CD14-positive monocyte (primary cell): ENCODE measurements at places on chromosomes 6 and 20.

- DNase-seq, result no peak
Measured at GRCh38 chr20:41425180-41425884, 58.7 kb upstream of the EMILIN3 start.

DNA sequence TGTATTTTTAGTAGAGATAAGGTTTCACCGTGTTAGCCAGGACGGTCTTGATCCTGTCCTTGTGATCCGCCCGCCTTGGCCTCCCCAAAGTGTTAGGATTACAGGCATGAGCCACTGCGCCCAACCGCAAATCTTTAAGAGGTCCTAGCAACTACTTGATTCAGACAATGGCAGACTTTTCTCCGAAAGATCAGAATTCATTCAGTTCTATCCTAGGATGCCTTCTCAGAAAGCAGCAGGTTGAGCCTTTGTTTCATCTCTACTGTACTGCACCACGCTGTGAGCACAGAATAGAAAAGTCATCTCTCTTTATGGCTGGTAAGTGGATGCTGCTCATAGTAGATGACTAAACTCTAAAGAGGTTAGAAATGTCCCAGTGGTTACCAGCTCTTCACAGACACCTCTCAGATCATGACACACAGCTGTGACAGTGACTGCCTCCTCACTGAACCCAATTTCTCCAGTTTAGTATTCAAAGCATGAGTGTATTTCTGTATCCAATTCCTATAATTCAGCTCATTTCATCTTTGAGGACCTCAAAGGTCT, 6.0 kb upstream of the HSF2 start:
- no peak for DNase-seq

GRCh38 chr6:34705241-34705640, 8.7 kb upstream of the ILRUN start:
- DNase-seq, result no peak

DNA sequence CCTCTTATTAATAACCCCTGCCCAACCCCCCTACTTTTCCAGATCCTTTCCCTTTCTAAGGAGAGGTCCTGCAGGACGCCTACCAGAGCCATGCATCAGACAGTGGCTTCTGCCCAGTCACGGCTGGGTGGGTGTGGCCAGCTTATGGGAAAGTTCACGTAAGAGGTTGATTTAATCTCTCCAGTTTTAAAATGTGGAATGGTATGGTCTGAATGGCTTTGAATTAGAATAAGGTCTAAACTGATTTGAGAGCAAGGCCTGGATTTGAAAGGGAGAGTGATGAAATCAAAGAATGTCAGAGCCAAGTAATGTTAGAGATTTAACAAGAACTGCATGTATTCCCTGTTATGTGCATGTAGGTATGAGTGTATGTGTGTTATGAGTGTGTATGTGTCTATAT, 275.7 kb downstream of the PAX1 start:
- DNase-seq, result no peak

DNA sequence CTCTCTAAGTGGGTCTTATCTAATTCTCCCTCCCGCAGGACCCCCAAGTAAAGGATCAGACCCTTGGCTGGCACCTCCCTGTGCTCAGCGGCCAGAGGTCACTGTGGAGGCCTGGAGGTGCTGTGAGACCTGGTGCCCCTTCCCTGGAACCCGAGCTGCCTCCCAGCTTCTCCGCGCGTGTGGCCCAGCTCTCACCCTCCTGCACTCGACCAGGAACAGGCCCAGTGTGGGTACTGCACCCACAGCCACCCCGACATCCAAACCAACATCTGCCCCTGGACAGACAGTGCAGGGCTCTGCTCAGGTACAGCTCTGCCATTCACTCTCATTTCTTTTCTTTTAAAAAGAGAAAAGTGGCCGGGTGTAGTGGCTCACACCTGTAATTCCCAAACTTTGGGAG, 42.4 kb downstream of the TMEM242 start:
- no peak for DNase-seq

DNA sequence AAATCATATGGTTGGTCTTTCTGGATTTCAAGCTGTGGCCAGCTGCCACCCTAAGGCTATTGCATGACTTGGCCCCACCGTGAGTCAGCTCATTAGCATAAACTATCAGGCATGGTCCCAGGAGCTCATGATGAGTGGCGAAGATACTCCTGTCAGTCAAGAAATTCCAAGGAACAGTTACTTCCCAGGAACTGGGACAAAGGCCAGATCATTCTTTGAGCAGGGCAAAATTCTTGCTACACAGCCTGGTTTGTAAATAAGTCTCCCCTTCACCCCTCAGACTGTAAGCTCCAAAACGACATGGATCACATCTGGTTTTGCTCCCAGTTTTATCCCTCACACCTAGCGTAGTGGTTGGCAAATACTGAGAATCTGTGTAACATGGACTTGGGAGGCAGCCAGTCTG, 33.0 kb upstream of the KIAA1586 start:
- no peak for DNase-seq

DNA sequence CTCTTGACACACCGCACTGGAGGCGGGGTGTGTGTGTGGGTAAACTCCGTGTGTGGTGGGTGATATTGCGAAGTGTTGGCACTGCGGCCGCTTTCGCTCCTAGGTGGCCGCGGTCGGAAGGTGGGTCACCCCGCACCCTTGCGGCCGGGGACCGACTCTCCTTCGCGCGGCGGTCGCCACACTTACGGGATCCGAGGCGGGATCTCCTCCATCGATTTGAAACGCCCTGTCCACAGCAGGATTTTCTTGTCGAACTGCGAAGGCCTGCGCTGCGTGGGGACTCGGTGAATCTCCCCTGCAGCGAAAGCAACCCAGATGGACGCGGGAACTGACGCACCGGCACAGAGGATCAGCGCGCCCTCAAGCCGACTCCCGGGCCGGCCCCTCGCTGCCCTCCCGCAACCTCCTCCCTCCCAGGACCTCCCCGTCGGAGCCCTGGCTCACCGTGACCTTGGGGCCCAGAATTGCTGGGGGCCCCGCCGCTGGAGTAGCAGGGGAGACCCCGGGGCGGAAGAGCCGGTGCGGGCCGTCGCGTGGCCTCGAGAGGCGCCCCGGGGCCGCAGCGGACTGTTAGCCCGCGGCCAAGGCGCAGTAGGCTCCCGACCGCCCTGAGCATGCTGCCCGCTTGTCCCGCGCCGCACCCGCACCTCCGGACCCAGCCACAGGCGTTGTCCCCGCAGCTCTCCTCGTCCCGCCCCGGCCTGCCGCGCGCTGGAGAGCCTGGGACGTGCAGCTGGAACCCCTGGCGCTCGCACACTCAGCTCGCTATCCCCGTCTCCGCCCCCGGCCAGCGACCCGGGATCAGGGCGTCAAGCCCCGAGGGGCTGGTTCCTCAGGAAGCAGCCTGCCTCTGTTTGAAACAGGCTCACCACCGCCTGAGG, at the start of gene FAM162B:
Gene FAM162B, minus strand, starts transcription at position 759 of the 881 bp plus-strand sequence. Its CDS starts 143 bp downstream, at position 616.
- DNase-seq, result no peak

DNA sequence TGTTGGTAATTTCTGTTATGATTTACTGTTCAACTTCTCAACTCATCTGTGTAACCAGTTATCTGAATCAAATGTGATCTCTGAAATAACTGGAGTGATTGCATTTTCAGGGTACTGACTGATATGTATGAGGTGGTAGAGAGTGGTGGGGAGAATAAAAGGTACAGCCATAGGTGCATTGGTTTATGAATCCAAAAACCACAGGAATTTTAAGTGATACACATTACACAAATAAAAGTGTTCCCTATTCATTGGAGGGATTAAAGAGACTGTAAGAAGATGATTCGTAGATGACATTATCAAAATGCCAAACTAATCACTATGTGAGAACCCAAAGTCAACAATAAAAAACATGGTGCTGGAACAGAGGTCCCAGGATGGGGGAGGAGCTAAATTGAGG, 158.7 kb upstream of the RSPO3 start:
- DNase-seq, result no peak

DNA sequence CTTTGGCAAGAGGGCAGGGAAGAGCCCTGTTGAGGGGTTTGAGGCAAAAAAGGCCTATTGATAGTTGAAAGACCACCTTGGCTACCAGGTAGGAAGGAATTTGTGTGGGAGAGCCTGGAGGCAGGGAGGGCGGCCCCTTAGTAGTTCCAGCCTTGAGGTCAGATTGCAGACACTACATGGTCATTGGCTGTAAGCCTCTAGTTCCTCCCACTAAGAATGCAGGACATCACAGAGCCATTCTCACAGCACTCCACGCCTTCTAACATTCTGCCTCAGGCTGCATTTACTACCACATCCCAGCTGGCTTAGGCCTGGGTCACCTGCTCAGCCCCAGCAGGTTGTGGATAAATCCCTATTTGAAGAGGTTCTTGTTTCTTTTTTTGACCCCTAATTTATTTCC, 91.0 kb upstream of the SNX9 start:
- DNase-seq, result no peak

- no peak for DNase-seq
Measured at GRCh38 chr6:21996425-21997118, 300.3 kb downstream of the PRL start.

GRCh38 chr6:167915139-167915538, 82.3 kb upstream of the KIF25 start:
- no peak for DNase-seq

GRCh38 chr20:44170816-44171410, 16.1 kb downstream of the JPH2 start:
- no peak for DNase-seq

- no peak for DNase-seq
Measured at GRCh38 chr6:99241905-99242534, 107.5 kb downstream of the FAXC start.

- DNase-seq, result no peak
Measured at GRCh38 chr20:50885068-50885467, 46.2 kb downstream of the ADNP start.

- no peak for DNase-seq
Measured at GRCh38 chr6:142367501-142368018, 65.8 kb downstream of the ADGRG6 start.

GRCh38 chr6:125802943-125803377, 12.2 kb downstream of the NCOA7 start:
- DNase-seq, result peak; percentile 76

DNA sequence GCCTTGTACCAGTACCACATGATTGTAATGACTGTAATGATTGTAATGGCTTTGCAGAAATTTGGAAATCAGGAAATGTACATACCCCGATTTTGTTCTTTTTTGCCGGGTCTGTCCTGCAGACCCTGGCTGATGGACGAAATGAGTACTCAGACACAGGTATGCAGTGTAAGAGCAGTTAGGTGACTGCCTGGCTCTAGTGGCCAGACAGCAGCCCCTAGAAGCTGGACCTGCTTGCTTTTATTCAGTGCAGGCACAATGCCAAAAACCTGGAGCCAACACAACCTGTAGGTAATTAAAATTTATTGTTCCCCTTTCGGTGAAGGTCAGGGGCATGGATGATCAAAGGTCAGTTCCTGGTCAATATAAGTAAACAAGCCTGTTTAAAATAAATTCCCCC, 346.0 kb downstream of the NKAIN2 start:
- no peak for DNase-seq

- no peak for DNase-seq
Measured at GRCh38 chr20:60485012-60485760, 527.0 kb downstream of the CDH26 start.

- DNase-seq, result no peak
Measured at GRCh38 chr6:137884149-137884909, 17.3 kb downstream of the TNFAIP3 start.

DNA sequence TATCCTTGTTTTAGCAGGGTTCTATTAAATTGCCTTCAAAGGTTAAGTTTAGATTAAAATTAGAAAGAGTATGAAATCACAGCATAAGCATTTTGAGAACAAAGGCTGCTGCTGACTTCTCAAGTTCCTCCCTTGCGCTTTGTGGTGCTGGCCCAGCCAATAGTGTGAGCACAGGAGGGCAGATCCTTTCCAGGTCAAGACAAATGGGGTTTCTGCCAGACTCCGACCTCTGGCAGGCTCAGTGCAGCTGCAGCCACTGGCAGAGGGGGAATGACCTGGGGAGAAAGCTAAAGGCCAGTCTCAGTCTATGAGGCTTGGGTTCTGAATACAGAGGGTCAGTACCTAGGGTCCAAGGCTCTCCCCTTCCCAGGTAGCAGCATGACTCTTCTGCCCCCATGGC, 27.0 kb downstream of the CLIC5 start:
- DNase-seq, result no peak

GRCh38 chr20:40254023-40254772, 434.8 kb downstream of the MAFB start:
- no peak for DNase-seq

- peak; percentile 54 for DNase-seq
Measured at GRCh38 chr6:36387440-36388303, at the start of gene ETV7. ETV7 (minus strand) TSS chr6:36387669; CDS start chr6:36387541, 128 bp downstream.

GRCh38 chr6:40436685-40437604, 150.2 kb downstream of the LRFN2 start:
- DNase-seq, result peak; percentile 2

GRCh38 chr20:17661121-17661744, 20.8 kb downstream of the RRBP1 start:
- no peak for DNase-seq

DNA sequence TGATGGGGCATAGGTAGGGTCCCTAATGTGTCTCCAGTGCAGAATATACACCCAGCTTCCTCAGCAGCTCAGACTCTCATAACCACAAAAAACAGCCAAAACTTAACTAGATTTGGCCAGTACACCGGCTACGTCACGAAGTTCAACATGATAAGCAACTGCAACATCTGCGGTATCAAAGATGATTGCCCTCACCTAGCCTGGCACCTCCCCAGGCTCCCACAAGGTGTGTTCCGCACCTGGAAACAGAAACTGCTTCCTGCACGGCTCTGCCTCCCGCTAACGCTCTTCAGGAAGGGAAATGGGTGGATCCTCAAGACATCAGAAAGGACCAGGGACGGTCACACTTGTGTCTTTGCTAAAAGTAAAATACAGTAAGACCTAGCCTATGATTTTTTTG, 9.5 kb downstream of the TXNDC5 start:
- no peak for DNase-seq
